Mammary epithelial cell (primary cell): ENCODE measurements at places on chromosomes 4 and X. TPM values are rescaled to one million over a fixed set of nuclear protein-coding genes. Genes with fewer than 3 reads are reported as not detected.

CTAG2 gene
- not detected in 2 replicates for total RNA-seq

CHRNA9 gene
- total RNA-seq: 0.17 TPM

USP17L25 gene
- total RNA-seq: not detected

HSFX4 gene
- total RNA-seq: not detected in 2 replicates

CFP gene
- 0.28 and 0.78 TPM in 2 replicates for total RNA-seq

CTAG1A gene
- not detected for total RNA-seq

BEX1 gene
- 3.2 and 3.7 TPM in 2 replicates for total RNA-seq

ARHGAP24 gene
- total RNA-seq: 0.69 and 1.0 TPM in 2 replicates

MCTS1 gene
- total RNA-seq: 23.7 TPM

KLB gene
- total RNA-seq: 0.17 TPM

CORIN gene
- total RNA-seq: 0.33 TPM

LARP7 gene
- total RNA-seq: 29.5 and 34.9 TPM in 2 replicates

KIT gene
- not detected in 2 replicates for total RNA-seq

F8A3 gene
- total RNA-seq: 6.2 and 9.6 TPM in 2 replicates

NLRP2B gene
- not detected for total RNA-seq

FRG2 gene
- not detected for total RNA-seq

TMEM31 gene
- not detected for total RNA-seq

ZNF630 gene
- 1.2 and 2.1 TPM in 2 replicates for total RNA-seq

SPARCL1 gene
- total RNA-seq: 1.2 TPM

FRMPD3 gene
- not detected in 2 replicates for total RNA-seq

ANXA3 gene
- 325 and 511 TPM in 2 replicates for total RNA-seq

FABP2 gene
- not detected in 2 replicates for total RNA-seq

MAGEA2B gene
- not detected in 2 replicates for total RNA-seq

TRIM61 gene
- total RNA-seq: not detected

CENPVL2 gene
- not detected for total RNA-seq

NEIL3 gene
- total RNA-seq: 1.8 and 7.5 TPM in 2 replicates

STK32B gene
- 0.17 TPM for total RNA-seq

TMPRSS11D gene
- total RNA-seq: not detected

PPEF2 gene
- total RNA-seq: not detected

NUP62CL gene
- total RNA-seq: 3.5 and 5.5 TPM in 2 replicates

PLP1 gene
- not detected in 2 replicates for total RNA-seq

REELD1 gene
- total RNA-seq: not detected

CD38 gene
- not detected in 2 replicates for total RNA-seq

GUCY1B1 gene
- 0.33 TPM in 1 of 2 replicates, not detected in the other for total RNA-seq

CAPN6 gene
- total RNA-seq: 0.69 and 0.78 TPM in 2 replicates

TMEM35A gene
- 0.17 TPM for total RNA-seq

BTC gene
- 0.59 and 0.89 TPM in 2 replicates for total RNA-seq

KCNIP4 gene
- not detected in 2 replicates for total RNA-seq

RHOXF2 gene
- not detected for total RNA-seq
